ENCODE measurements at places on chromosomes 16 and 17.
A peak's percentile ranks its signal among the peaks of the same experiment; 100 is the strongest.

DNA sequence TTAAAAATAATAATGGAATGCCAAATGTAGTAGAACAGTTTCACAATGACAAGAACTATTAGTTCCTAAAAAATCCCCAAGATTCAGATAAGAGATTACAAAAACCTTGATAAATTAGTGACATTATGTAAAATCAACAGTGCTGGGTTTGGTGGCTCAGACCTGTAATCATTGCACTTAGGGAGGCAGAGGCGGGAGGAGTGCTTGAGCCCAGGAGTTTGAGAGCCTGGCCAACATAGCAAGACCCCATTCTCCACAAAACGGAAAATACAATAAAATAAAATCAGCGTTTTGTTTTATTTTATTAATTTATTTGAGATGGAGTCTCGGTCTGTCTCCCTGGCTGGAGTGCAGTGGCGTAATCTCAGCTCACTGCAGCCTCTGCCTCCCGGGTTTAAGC, 4.1 kb downstream of the CARD14 start:
- no peak for DNase-seq

GRCh38 chr16:69340095-69340644, 598 bp downstream of the NIP7 start:
- peak; percentile 40 for DNase-seq

- DNase-seq: no peak
Observed at GRCh38 chr17:16925461-16926060, 46.4 kb downstream of the TNFRSF13B start.

- no peak for DNase-seq
Observed at GRCh38 chr17:71970312-71970711, 150.5 kb upstream of the SOX9 start.

GRCh38 chr17:30858556-30859250, 26.9 kb downstream of the ATAD5 start:
- DNase-seq: no peak

DNA sequence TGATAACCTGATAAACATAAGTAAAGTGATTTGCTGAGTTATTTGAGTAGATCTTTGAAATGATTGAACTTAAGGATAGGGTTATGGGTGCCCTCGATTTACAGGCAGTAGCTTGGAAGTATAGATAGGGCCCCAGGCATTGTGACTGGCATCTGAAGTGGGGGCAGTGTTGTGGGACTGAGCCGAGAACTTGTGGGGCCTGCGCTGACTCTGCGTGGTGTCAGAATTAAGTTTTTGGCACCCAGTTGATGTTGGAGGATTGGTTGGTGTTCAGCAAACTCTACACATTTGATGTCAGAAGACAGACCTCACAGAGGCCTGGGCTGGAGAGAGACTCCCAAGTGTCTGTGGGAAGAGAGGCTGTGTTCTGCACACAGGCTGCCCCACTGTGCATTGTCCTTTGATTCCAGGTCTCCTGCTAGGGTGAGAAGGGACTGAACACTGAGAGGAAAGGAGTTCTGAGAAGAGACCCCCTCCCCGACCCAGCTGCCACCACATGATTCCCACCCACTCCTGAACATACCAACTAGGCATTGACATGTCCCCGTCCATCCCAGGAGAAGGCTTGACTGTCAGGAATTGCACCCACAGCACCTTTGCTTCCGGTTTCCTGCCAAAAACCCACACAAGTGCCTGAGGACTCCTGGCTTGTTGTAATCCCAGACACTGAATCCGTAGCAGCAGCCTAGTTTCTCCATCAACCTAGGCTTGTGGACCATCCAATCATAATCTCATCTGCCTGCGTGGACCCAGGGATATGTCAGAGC, 4.5 kb downstream of the ZNF267 start:
- no peak for DNase-seq

DNA sequence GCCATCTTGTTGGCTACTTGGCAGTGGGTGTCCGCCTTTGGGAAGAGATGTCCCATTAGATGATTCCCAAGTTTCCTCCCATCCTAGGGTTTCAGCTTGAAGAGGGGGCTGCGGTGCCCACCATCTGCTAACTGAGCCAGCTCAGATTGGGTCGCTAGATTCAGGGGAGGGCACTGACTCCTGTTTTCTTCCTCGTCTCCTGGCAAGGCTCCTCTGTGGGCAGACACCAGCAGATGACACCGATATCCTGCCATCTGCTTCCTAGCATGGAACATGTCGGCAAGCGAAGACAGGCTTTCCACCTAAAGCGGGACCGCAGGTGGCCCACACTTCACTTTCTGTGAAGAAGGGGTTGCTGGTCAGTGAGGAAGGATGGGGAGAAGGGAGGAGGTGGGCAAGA, 27.3 kb downstream of the C17orf75 start:
- no peak for DNase-seq

- DNase-seq: peak; percentile 83
Observed at GRCh38 chr17:6427279-6427781, 7.6 kb downstream of the AIPL1 start.
